ENCODE measurements at places on chromosomes 7 and 10. TPM values are rescaled to one million over a fixed set of nuclear protein-coding genes. Genes with fewer than 3 reads are reported as not detected.

EPHA1 gene
- total RNA-seq = not detected

NEBL gene
- 1.1 TPM for total RNA-seq

FZD8 gene
- total RNA-seq = 3.7 TPM

ASL gene
- total RNA-seq = 65.9 TPM

MACC1 gene
- 0.37 TPM for total RNA-seq

BCCIP gene
- total RNA-seq = 46.3 TPM

AP1S1 gene
- total RNA-seq = 119 TPM

ADAM8 gene
- total RNA-seq = 0.73 TPM

ABLIM1 gene
- total RNA-seq = 10.3 TPM

IKZF1 gene
- total RNA-seq = not detected

SNX10 gene
- total RNA-seq = 0.20 TPM

PHYHIPL gene
- not detected for total RNA-seq

TSPAN12 gene
- total RNA-seq = 0.37 TPM

IDE gene
- total RNA-seq = 26.4 TPM

PRKAR2B gene
- total RNA-seq = 1.8 TPM

CPEB3 gene
- 0.59 TPM for total RNA-seq

PTPRZ1 gene
- not detected for total RNA-seq

CYP2W1 gene
- total RNA-seq = not detected

ADAM22 gene
- total RNA-seq = 0.73 TPM

TCF7L2 gene
- 10.8 TPM for total RNA-seq

AKR1C4 gene
- total RNA-seq = not detected

RNF32 gene
- 1.5 TPM for total RNA-seq

GNAI1 gene
- 15.8 TPM for total RNA-seq

ACSM6 gene
- total RNA-seq = not detected

ZNF425 gene
- 2.2 TPM for total RNA-seq

RBP4 gene
- total RNA-seq = 0.73 TPM

SP8 gene
- not detected for total RNA-seq

SEMA4G gene
- 0.59 TPM for total RNA-seq
